ENCODE measurements at places on chromosomes 16 and 17.

- no peak for DNase-seq
Measured at GRCh38 chr17:1315891-1316403, 36.5 kb downstream of the TRARG1 start.

GRCh38 chr16:51298800-51299199 lies 147.7 kb upstream of the SALL1 start:
- no peak for DNase-seq

DNA sequence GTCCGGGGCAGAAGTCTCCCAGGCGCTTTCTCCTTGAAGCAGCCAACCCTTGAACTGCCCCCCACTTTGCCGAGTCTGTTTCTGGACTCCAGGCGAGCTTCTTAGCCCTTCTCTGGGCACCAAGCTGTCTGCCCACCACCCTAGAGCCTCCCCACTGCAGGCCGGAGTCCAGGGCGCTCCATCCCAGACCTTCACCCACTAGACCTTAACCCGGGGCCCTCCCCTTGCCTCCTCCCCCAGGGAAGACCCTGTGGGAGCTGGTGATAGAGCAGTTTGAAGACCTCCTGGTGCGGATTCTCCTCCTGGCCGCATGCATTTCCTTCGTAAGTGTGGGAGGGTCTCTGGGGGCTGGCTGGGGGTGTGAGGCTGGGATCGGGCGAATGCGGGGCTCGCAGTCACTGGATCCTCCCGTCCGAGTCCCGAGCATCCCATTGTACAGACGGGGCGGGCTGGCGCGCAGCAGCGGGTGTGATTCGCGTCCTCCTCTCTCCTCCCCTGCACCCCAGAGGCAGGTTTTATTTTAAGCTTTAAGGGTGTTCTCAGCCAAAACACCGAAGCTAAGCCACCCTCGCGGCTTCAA lies 1.1 kb downstream of the ATP2A1 start:
- no peak for DNase-seq

DNA sequence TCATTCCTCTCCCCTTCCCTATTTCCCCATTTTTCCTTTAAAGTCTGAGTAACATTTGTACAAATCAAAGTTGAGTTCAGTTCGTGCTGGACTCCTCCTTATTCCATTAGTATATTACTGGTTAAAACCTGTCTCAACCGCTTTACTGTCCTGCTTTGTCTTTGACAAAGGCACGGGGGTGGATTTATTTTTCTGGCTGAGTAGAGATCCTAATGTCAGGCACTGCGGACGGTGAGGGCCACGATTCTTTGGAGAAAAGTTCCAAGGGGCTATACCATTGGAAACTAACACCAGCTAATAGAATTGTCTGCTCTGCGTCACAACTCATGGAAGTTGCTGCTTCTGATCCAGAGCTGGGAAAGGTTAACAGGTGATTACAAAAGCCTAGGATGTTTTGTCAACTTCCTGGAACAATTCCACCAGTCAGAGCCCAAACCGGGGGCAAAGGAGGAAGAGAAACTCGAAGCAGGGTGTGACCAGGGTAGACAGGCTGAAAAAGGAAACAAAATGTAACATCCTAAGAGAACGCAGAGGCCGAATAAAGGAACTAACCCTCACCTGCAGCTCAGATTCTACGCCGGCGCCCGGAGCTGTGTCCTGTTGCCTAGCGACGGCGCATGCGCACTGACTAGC lies 12.4 kb downstream of the TAT start:
- no peak for DNase-seq

- DNase-seq: no peak
Measured at GRCh38 chr16:70433458-70434103, 5.3 kb downstream of the ST3GAL2 start.

GRCh38 chr17:78798695-78799559 lies 16.9 kb upstream of the CYTH1 start:
- no peak for DNase-seq

DNA sequence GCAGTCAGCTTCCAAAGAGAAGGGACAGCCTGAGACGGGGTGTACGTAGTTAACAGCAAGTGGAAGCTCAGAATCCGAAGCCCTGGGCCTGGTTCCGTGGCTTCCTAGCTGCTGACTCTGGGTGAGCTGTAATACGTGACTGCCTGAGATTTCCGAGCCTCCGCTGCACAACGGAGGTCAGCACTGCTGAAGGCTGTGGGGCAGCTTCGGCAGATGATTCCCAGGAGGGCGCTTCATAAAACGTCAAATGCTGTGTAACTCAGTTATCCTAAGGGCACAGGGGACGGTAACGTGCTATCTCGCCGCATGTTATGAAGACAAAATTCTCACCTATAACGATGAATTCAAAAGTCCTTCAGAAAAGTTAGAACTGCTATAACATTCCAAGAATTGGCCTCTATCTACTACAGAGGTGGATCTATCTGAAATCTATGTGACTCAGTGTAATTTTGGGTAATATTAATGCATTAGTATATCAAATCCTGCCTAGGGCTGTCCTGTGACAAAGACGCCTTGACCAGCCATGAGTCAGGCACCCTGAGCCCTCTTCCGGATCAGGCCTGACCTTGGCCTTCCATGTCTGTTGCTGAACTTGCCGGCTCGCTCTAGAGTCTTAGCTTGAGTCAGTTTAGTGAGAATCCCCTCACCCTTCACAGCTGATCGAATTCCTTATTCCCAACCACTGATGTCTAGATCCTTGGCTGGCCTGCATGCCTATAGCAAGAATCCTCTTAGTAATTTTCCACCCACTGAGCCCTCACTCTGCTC lies 43.5 kb downstream of the MARF1 start:
- DNase-seq: no peak

DNA sequence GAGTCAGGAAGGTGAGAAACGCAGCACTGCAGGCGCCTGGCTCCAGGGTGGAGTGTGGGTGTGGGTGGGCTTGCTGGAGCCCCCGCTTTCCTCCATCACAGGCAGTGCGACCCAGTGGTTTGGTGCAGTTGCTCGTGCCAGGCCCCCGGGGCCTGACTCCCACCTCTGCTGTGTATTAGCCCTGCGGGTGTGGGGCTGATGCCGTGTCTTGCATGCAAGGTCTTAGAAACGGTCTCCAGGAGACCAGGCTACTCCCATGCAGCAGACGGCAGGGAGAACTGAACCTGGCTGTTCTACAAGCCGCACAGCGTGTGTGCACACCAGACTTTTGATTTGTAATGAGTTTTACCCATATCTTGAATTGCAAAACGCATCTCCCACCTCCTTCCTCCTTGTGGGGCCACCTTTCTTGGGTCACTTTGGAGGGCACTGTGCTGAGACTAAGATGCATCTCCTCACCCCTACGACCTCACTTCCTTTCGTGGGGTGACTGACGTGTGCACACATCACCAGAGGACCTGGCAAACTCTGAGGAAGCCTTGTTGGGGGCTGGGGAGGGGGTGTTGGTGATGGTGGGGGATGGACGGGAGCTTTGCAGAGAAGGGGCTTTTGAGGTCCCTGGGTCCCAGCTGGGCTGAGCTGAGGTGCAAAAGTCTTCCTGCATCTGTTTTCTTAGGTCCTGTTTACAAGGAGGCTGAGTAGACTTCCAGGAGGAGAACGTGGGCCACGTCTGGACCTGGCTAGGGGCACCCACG lies 101.8 kb upstream of the TNRC6C start:
- no peak for DNase-seq

DNA sequence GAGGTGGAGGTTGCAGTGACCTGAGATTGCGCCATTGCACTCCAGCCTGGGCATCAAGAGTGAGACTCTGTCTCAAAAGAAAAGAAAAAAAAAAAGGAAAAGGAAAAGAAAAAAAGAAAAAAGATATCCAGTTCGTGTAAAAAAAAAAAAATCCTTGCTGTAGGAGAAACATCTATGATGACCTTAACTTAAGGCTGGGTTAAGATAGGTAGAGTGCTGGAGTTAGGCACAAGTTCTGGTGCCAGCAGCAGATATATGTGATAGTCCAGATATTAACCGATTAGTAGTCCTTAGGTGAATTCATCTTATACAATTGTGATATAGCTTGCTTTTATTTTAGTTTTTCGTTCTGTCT lies 17.2 kb downstream of the PSMD11 start:
- DNase-seq: no peak

DNA sequence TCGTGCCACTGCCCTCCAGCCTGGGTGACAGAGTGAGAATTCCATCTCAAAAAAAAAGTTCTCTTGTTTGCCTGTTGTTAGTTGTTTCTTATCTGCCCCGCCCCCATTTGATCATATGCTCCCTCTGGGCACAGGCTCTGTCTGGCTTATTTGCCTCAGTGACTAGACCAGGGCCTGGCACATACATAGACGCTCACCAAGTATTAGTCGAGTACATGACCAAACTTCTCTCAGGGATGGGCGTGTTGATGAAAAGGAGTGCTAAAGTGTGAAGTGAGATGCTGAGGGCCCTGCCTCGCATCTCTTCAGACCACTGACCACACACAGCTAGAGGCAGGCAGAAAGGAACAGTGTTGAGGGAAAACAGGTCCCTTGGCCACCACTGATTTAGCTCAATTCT lies 3.3 kb upstream of the HELZ start:
- DNase-seq: no peak

DNA sequence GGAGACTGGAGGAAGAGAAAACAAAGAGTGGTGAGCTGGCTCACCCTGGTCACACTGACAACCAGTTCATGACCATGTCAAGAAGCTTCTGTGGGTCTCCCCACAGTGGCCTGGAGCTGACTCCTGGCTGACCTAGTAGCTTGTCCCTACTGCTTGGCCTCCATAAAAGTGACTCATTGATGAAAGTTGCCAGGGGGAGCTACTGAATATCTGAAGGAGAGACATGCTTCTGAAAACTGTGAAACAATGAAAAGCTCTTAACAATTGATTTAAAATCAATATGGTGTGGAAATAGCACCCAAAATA lies 22.0 kb downstream of the SMPD3 start:
- no peak for DNase-seq

DNA sequence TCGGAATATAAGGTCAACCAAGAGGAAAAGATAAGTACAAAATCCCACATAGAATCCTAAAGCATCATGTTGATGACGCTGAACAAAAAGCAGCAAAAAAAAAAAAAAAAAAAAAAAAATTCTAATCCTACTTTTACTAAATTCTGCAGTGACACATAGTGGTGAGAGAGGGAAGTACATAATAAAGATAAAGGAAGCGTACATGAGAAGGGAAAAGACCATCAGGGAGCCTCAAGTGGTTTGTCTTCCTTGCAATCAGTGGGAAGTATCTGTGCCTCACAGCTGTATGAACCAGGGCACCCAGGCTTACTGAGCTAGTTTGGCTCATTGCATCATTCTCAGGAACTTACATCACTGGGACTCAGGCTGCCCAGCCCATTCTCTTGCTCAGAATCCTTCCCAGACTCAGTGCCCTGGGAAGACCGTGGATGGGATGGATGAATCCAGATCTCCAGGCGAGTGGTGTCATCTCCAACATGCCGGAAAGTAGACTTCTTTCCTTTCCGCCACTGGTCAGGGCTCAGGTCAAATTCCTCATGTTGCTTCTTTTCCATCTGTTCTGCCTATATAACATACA lies 21.2 kb downstream of the SMG6 start:
- DNase-seq: no peak

DNA sequence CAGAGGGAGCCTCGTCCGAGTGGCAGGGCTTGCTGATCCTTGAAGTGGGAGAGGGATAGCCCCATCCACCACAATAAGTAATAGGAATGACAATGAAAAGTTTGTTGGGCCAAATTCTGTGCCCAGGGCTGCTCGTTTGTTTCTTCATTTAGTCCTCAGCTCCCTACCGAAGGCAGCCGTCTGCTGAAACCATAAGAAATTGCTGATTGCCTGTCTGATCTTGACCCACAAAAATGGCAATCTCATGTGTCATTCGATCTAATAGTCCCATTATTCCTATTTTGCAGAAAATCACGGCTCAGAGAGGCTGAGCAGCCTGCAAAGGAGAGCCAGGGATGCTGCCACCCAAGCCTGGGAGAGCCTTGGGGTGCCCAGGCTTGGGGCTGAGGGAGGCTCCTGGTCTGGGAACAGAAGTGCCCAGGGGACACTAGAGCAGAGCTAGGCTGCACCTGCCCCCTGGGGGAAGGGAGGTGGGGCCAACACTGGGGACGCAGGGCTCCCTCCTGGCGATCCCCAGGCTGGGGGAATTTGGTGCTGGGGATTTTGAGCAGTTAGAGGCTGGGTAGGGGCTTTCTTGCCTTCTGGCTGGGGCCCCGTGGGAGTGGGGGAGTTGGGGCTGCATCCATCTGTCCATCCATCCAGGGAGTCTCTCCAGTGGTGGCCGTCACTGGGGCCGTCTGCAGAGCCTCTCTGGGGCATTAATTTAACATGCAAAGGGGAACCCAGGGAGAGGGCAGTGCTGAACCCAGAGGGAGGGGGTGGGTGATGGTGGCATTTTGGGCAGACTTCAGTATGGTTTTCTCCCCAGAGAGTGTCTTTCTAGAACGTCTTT lies 53.5 kb downstream of the SOCS1 start:
- no peak for DNase-seq

GRCh38 chr16:6910301-6910700 lies 422.3 kb upstream of the RBFOX1 start:
- no peak for DNase-seq

DNA sequence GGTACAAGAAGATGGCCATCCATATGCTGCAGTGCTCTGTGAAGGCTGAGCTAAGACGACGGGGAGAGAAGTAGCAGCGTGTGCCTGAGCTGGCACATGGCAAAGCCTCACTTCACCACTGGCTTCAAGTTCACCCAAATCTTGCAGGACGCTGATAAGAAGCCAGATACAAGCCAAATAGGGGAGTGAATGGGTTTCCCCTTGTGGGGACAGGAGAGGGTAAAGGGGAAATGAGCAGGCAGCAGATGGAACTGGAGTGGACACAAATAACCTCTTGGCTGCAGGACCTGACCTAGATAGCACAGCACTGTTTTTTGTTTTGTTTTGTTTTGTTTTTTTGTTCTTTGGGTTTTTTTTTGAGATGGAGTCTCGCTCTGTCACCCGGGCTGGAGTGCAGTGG lies 21.0 kb upstream of the PITPNA start:
- no peak for DNase-seq

GRCh38 chr17:83124871-83125514 lies 45.6 kb downstream of the METRNL start:
- DNase-seq: no peak

GRCh38 chr17:37088459-37088858 lies 139.7 kb downstream of the AATF start:
- DNase-seq: no peak

DNA sequence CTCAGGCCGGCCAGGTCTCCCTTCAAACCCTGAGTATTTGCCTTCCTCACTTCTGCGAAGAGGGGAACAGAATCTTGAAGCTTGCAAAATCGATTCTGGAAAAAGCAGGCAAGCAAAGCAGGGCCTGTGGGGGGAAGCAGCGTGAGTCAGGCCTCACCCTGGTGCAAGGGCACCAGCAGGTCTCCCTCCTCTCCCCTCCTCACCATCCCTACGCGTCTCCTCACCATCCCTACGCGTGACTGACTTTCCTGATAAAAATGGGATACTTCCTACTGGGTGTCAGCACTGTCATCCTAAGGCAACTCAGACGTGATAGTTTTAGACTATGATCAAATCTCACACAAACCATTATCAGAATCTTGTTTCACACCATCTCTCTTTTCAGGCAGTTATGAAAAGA lies 12.1 kb downstream of the CMTM3 start:
- DNase-seq: no peak

Measured in cortex of kidney (tissue), 1 donor.